Activated CD8-positive, alpha-beta memory T cell treated with anti-CD3 and anti-CD28 coated beads, Interleukin-2, amount 50 U/mL, for 48 hours (primary cell): ENCODE measurements at places on chromosomes 12 and 14.

DNA sequence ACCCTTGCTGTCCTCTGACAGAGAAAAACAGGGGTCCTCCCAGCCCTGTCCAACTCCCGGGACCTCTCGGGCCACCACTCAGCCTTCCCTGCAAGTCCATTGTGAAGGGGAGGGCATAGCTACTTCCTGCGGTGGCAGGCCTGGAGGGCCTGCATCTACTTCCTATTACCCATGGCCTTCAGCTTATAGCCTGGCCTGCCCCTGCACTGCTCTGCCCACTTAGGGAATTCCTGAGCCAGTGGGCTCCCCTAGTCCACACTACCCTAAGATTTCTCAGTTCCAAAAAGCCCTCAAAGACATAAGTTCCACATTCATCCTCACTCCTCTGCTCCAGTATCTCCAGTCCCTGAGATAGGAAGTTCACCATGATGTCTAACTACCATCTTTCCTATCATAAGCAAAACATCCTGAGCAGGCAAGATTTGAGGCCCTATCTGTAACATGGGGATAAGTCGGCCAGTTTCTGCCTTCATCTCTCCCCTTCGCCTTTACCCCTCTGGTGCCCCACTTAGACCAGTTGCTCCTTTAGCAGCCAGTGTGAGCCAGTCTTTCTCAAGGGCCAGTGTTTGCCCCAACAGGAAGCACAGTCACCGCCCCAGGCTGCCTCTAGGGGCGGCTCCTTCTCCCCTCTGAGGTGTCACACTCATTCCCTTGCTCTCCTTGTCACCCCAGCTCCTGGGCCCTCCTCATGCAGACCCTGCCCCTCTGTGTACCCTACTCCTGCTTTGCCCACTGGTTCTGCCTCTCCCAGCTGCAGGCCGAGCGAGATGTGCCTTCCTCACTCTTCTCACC, 10.9 kb downstream of the HDAC7 start:
- peak; percentile 79 for DNase-seq

DNA sequence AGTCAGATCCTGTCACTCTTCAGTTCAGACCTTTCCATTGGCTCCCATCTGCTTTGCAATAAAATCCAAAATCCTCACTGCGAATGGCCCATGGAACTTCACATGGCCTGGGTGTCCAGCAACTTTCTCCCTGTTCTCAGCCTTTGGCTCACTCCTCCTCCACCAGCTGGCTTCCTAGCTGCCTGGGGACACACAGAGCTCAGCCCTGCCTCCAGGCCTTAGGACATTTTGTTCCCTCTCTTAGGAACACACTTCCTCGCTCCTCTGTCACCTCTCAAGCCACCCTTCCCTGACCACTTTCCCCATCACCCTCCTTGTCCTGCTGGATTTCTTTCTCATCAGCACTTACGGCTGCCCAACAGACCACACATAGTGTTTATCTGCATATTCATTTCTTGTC, 419.6 kb downstream of the MED13L start:
- DNase-seq, result no peak

GRCh38 chr12:3759878-3760277, 7.0 kb upstream of the CRACR2A start:
- no peak for DNase-seq

- DNase-seq, result peak; percentile 38
Observed at GRCh38 chr14:104395276-104395675, 184.3 kb upstream of the C14orf180 start.

- no peak for DNase-seq
Observed at GRCh38 chr12:106333756-106334155, 23.8 kb upstream of the POLR3B start.

GRCh38 chr12:72330784-72331183, 58.6 kb downstream of the TRHDE start:
- DNase-seq, result no peak

- DNase-seq, result no peak
Observed at GRCh38 chr14:32608857-32609256, 279.8 kb downstream of the AKAP6 start.

DNA sequence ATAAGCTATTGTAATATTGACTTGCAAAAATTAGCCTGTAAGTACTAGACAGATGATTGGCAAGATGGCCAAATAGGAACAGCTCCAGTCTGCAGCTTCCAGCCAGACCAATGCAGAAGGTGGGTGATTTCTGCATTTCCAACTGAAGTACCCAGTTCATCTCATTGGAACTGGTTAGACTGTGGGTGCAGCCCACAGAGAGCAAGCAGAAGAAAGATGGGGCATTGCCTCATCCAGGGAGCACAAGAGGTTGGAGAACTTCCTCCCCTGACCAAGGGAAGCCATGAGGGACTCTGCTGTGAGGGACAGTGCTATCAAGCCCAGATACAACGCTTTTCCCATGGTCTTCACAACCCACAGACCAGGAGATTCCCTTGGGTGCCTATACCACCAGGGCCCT, 16.0 kb upstream of the SPATA7 start:
- DNase-seq, result no peak

DNA sequence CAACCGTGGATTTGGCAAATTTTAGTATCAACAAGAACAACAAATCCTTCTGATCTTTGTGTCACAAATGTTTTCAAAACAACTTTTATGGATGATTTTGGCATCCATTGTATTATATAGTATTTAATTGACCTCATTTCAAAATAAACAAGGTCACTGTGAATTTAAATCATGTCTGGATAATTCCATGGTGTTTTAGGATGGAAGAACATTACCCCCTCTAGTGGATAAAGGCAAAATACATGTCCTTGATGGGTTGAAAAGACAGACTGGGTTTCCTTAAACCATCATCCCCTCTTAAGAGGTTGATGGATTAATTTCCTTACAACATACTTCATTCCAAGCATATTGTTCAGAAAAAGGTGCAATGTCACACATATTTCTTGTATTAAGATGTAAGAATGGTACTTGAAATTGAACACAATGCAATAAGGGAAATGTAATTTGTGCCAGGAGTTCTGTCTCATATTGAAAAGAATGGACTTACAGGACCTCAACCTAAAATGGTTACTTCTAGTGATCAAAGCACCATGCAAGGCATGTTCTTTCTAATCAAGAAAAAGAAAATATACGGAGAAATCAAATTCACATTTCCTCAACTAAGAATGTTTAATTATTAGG, 352.0 kb downstream of the BCAT1 start:
- DNase-seq, result no peak
